T follicular helper cell (primary cell): ENCODE measurements at places on chromosomes 7 and 10.

GRCh38 chr7:134446446-134446845 lies 12.5 kb downstream of the AKR1B1 start:
- no peak for DNase-seq

DNA sequence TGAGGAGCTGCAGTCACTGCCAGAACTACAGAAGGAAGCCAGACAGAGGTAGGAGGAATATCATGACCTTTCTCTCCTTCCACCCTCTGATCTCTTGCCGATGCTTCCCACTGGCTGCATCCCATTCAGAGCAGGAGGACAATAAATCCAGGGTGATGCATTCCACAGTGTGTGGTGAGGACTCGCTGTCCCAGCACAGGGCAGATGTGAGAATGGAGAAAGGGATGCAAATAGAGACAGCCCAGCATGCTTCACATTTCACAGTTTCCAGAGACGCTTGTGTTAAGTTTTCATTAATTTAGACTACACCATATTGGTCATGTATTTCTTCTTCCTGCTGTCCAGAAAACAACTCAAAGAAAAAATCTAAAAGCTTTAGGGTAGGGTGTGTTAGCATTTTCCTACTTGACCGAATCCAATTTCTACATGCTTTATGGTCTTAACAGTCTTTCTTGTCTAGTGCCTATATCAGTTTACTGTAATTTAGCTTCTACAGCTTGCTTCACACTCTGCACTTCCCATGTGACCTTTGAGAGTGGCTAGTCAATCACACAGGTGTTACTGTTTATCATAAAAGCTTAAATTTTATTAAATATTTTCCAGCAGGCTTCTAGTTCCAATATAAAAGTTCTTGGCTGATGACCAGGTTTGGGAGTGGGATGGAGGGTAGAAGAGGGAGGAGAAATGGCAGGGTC lies 155.6 kb downstream of the RAPGEF5 start:
- no peak for DNase-seq

DNA sequence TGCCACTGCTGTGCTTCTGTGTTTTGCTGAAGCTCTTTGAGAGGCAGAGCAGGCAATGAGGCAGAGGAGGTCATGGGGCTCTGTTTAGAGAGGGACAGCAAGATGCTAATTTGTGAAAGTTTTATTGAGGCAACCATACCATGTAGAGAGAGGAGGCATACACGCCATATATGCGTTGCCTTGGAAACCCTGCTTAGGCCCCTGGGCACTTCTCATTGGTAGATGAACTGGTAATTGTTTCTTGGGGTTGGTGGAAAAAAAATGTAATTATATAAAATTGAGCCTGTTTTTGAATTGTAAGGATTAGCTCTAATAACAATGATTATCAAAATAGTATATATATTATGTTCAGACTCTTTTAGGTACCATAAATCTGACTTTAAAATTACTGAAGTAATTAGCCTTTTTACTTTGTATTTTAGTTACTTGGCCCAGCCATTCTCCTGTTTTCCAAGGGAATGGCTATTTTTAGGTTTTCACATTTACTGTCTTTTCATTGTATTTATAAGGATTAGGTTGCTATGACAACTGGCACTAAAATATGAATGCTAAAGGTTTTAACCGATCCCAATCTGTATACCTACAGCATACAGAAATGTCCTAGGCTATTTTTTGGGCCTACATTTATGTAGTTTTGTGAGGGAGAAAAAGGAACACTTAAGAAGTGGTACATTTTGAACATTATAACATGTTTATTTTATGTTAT lies 52.4 kb downstream of the BZW2 start:
- DNase-seq, result no peak

GRCh38 chr10:74875966-74876365 lies 49.6 kb downstream of the KAT6B start:
- no peak for DNase-seq

GRCh38 chr7:124780056-124780455 lies 14.5 kb upstream of the GPR37 start:
- DNase-seq, result no peak

DNA sequence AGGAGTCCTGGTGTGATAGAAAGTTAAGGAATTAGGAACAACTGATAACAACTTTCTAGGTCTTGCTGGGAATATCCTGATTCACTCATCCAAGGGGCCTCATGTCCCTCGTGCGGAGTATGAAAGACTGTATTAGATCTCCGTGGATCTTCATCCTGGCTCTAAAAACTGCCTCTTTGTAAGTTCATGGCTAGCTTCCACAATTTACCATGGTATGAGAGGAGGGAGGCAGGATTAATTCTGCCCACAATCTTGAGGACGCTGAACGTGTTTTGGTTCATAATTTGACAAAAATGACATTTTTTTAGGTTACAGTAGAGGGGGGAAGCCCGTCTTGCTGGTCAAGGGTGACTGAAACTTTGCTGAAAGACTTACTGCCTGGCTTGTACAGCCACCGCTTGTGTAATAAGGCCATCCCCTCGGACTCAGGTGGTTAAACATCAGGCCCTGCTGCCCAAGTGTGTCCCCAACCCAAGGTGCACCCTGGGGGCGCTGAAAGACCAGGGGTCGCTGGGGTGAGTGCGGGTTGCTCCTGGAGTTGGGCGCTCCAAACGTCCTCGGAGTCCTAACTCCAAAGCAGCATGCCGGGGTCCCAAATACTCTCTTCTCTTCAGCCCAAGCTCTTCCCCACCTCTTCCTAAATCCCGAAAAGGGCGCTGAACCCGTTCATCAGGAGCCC lies 733 bp downstream of the HIBADH start:
- no peak for DNase-seq

GRCh38 chr7:106504645-106505044 lies 156.3 kb downstream of the CCDC71L start:
- DNase-seq, result no peak

DNA sequence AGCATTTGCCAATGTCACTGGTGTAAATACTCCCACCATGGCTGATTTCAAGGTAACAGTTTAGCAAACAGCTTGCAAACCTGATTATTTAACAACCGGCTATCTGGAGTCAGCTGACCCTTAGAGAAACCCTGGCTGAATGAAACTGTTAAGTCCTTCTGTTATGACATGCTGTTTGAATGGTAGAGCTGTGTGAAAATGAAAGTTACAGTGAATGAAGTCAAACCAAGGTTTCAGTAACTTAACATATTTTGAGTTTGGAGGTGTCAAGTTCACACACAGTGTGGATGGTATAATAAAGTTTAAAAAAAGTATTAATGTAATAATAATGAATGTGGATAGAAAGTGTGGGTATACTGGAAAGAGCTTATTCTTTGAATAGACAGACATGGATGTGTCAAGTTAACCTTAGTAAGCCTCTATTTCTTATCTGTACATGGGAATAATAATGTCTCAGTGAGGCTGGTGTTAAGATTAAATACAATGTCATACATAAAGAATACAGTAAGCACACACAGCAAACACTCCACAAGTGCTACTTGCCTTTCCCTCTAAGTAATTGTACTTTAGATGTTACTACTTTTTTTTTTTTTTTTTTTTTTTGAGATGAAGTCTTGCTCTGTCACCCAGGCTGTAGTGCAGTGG lies 150.4 kb downstream of the TAX1BP1 start:
- DNase-seq, result no peak

GRCh38 chr7:111528331-111528730 lies 34.0 kb downstream of the IMMP2L start:
- DNase-seq, result no peak

GRCh38 chr7:17056491-17057142 lies 174.8 kb upstream of the AGR3 start:
- no peak for DNase-seq

DNA sequence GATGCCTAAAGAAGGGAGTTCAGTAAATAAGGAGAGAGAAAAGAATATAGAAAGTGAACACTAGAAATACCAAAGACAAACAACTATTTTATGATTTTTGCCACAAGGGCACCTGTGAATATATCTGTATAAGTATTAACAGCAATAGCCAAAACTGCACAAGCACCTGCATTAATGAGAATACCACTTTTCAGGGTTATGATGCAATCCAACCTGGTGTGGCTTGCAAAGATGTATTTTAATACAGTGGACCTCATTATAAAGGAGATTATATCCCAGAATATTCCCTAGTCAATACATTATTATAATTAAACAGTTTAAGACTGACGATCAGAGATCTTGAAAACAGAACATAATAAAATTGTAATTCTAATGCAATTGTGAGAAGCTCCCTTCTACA lies 4.0 kb downstream of the BRAF start:
- no peak for DNase-seq

DNA sequence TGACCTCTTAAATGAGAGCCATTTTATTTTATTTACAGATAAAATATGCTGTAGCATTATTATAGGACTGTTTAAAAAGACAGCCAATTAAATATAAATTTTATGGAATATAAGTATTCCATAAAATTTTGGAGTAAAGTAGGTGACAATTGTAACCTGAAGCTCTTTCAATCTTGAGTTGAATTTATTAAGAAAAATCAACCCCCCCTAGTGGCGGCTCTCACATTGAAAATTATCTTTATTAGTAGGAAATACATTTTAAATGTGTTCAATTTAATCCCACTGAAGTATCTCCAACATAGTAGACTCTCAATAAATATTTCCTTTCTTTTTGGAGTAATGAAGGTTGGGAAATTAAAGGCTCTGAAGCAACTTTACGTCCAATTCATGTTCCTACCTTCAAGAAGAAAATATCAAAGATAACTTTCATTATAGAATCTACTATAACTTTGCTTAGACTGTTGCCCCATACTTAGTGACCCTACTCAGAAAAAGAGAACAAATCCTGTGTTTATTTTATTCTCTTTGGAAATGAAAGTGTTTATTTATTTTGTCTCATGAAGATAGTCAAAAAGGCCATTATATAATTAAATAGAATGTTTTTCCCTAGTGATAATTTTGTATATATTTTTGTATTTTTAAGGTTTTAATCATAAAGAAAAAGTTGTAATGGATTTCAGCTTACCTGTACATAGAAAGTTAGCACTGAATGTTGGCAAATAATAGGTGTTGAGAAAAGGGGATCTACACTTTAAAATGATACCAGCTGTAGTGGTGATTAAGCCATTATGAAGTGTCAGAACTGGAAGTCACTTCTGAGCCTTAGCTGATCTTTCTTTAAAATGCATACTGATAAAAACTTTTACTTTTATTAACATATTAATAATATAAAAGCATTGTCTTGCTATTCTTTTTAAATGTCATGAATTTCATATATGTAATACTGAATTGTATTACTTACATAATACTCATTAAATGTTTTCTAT lies 3.3 kb downstream of the AHR start:
- DNase-seq, result peak; percentile 37

- no peak for DNase-seq
Measured at GRCh38 chr7:91243591-91244301, 20.5 kb upstream of the FZD1 start.

GRCh38 chr10:67401711-67402110 lies 294.3 kb downstream of the CTNNA3 start:
- DNase-seq, result no peak

- DNase-seq, result no peak
Measured at GRCh38 chr7:8829100-8829499, 395.7 kb downstream of the NXPH1 start.

GRCh38 chr10:3750854-3751253 lies 34.2 kb downstream of the KLF6 start:
- no peak for DNase-seq

DNA sequence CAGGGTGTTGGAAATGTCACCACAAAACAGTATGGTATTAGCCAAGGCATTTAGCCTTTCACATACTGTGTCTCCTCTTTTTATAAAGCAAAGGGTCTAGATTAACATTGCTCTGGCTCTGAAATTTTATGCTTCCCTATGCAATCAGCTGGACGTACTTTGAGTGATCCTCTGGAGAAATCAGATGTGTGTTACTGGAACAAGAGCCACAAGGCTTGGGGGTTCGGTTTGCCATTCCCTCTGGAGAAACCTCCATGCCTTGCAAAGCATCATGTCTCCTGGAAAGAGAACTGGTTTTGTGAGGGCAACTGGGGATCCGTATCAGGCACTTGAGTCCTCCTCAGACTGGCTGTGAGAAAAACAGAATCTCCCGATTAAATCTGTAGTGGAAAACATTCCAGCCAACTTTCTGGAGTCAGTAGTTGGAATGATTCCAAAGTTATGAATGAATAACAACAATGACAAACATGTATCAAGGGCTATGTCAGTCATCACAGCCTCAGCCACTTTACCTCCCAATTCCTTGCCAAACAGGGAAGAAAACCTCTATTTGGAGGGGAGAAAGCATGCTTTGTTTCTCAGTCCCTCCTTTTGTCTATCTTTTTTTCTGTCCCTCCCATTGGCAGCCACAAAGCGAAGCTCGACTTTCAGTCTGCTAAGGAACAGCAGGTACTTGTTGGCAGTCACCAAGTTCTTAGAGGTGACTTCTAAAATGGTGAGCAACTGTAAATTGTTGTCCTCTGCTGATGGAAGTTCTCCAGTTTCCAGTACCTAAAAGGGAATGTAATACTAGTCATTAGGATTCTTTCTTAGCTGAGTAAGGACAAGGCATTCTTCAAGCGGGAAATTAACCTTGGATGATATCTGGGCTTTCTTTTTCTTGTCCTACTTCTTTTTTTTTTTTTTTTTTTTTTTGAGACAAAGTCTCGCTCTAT lies 864.8 kb upstream of the AUTS2 start:
- DNase-seq, result no peak

DNA sequence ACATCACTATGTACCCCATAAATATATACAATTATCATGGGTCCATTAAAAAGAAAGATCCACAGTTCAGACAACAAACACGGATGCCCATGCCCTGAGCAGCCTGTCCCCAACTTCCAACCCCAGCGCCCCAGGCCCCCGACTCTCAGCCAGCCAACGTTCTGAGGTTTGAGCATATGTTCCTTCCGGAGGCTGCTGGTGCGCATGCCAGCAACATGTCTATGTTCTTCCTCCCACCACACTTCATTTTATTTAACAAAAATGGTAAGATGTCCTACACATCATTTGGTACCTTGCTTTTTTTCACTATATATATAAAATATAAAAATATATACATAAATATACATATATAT lies 250.9 kb downstream of the MAD1L1 start:
- DNase-seq, result no peak

- no peak for DNase-seq
Measured at GRCh38 chr7:50376056-50376820, 71.7 kb downstream of the IKZF1 start.

DNA sequence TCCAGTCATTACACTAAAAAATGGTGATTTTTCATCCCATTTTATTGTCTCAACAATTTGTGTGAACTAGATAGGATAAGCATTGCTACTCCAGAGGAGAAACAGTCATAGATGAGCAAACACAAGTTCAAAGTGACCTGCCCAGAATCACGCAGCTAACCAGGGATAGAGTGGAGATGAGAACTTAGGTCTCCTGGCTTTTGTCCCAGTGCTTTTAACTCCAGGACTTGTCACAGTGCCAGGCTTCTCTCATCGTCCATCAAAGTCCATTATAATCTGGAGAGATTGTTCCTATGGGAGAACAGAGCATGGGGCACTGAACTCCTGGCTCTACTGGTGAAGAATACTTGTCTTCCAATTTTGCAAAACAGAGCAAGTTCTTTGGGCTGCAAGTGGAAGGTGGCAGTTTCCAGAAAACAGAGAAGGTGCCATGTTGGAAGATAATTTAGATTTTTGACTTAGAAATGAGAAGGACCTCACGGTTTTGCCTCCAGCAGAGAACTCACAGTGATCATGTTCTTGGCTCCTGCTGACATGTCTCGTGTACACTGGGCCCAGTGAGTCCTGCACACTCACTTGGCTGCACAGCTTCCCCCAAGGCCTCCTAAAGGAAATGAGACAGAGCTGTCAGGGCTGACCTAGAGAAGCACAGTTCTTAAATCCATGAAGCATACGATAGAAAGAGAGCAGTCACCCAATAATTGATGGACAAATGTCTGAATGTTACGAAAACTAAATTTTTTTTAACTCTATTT lies 322.9 kb upstream of the NRP1 start:
- no peak for DNase-seq
